Activated T-helper 17 cell treated with anti-CD3 and anti-CD28 coated beads, Interleukin-2, amount 50 U/mL, for 72 hours (primary cell): ENCODE measurements at places on chromosomes 1 and 21.

DNA sequence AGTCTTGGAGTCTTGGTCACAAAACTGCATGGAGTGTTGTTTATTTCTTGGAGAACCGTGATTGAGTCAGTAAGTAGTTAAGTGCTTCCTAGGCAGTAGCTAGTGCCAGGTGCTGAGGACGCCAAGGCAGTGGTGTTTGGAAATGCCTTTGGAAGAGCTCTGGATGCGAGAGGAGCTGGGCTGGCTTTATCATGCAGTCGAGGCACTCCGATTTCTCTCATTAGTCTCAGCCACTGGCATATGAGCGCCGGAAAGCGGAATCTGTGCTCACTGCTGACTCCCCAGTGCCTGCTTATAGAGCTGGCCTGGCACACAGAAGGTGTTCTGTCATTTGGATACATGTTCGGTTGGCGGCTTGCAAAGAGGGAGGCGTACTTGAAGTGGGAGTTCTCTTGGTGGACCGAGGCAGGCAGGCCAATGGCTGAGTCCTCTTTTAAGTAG, 3.6 kb downstream of the TENT5C start:
- ATAC-seq, result no peak

- ATAC-seq, result no peak
Measured at GRCh38 chr1:39643705-39644104, 4.3 kb upstream of the HEYL start.

GRCh38 chr1:164092603-164093353, 466.2 kb upstream of the PBX1 start:
- no peak for ATAC-seq

DNA sequence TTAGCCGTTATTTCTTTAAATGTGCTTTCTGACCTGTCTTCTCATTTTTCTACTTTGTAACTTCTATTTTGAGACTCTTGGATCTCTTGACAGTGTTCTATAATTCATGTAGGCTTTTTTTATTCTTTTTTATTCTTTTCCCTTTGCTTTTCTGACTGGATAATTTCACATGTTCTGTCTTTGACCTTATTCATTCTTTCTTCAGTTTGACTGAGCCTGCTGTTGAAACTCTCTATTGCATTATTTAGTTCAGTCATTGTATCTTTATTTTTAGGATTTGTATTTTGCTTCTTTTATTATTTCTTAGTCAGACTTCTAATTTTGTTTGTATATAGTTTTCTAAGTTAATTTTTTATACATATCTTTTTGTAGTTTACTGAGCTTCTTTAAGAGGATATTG, 66.1 kb downstream of the DNAH14 start:
- no peak for ATAC-seq

GRCh38 chr21:37636152-37636860, 269.7 kb downstream of the DYRK1A start:
- ATAC-seq, result no peak

DNA sequence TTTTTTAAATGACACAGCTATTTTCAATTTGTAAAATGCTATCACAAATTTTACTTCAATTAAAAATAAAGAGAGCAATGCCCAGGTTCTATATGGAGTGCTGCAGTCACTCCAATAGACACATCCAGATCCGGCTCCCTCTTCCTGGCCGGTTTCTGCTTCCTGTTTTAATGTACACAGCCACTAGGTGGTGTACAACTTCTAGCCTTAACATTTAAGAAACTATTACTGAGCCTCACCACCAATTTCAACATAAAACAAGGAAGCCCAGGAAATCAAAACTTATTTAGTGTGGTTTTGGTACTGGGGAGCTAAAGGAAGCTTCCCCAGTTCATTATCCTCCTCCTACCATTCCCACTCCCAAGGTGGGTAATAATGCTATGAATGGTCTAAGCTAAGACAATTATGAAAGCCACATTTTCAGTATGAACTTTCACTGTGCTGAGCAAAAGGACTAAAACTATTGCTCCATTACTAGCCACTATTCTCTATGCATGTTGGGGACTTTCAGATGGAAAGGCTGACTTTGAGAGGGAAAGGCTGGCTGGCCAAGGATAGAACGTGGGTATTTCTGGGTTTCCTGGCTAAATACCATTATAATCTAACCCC, 25.5 kb upstream of the MTMR11 start:
- ATAC-seq, result peak; percentile 72

GRCh38 chr1:56644919-56645676, at the start of gene PRKAA2:
TSS of gene PRKAA2 (plus strand) at chr1:56645314. CDS start at chr1:56645388, 74 bp downstream.
- ATAC-seq, result peak; percentile 29

- no peak for ATAC-seq
Measured at GRCh38 chr1:78440381-78440793, 50.4 kb upstream of the PTGFR start.

- ATAC-seq, result no peak
Measured at GRCh38 chr21:25079053-25079452, 528.2 kb downstream of the MRPL39 start.

DNA sequence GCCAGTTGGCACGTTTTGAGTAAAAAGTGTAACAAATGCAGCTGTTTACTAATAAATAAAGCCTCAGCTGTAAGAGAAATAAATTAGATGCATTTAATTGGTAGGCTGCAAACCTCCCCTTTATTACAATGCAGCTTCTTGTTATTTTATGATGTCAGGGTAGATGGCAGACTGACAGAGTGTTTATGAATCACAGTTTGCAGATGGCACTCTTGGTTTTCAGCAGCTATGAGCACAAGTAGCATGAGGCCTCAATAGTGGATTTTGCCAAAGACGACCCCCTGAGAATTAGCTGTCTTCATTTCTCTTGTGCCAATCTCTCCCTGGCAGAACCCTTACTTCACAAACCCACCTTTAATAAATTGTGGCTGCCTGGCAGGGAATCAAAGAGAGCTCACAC, 161.2 kb upstream of the C1orf87 start:
- ATAC-seq, result no peak

- ATAC-seq, result no peak
Measured at GRCh38 chr1:107695341-107695740, 269.6 kb downstream of the VAV3 start.

DNA sequence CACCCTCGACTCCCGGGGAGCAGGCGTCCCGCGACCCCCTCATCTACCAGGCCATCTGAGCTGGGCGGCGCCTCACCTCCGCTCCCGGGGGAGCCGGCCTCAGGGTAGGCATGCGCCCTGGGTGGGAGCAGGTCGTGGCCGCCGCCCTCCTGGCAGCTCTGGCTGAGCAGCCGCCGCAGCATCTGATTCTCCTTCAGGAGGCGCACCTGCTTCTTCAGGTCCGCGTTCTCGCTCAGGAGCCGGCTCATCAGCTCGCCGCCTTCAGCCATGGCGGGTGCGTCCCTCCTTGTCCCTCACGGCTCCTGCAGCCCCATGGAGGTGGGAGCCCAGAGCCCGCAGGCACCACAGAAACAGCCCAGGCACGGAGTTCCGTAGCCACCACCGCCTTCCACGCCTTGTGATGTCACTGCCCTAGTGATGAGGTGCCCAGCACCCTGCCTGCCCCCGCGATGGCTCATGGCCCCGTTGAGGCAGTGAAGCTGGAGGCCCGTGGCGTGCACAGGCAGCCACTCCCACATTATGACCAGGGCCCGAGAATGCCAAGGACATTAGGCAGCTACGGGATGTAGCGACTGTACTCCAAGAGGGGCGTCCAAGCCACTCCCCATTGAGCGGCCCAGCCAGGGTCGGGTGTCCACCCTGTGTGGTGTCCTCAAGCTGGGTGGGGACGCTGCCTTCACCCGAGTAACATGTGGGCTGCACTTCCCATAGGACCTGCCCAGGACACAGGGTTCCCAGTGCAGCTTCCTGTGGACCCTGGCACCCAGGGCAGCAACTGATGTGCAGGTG, 1.5 kb downstream of the SPATC1L start:
- ATAC-seq, result no peak

DNA sequence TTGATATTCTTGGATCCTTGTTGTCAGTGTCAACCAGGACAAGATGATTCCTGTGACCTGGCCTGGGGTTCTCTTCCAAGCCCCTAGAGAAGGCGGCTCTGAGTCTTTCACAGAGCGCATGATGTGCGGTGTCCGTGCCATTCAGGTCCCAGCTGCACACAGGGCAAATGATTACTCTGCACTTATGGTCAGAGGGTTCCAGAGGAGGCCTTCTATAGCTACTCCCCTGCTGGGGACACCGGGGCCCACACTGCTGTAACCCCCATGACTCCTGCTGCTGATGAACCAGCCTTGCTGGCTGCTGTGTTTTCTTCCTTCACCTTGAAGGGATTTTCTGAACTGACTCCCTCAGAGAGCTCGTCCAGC, 1.5 kb downstream of the PTGFRN start:
- no peak for ATAC-seq
